ENCODE measurements at places on chromosomes 2 and 18.

- no peak for DNase-seq
Measured at GRCh38 chr18:5943514-5943913, 48.2 kb upstream of the TMEM200C start.

DNA sequence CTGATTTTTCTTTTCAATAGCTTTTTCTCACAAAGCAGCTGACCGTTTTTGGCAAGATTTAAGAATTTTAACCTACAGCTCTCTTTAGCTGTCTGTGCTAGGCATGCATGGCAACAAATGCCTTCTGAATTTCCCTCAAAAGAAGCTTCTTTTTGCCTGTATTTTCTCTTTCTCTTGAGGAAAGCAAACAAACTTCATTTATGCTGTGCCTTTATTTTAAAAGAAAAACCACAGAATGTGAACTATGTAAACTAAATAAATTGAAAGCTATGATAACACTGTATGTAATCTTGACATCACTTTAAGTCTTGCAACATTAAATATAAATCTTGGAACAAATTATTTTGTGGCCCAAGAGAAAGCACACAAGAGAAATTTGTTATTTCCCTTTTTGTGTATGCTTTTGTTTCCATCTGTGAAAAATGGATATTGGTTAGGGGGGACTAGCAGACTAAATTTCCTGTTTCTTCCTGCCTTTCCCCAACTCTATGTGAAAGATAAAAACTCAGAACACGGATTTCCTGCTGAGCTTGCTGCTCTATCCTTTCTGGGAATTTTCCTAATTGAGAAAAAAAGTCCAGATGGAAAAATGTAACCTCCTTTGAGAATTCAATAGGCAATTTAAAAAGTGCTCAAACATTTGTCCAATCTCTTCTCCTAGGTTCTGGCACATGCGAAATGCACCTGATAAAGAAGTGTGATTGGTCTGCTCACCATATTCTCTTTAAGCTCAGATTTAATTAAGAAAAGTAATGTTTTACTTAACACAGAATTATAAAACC lies 20.9 kb upstream of the TFPI start:
- DNase-seq = no peak

GRCh38 chr2:218319813-218320365 lies 27.6 kb upstream of the TMBIM1 start:
- no peak for DNase-seq

DNA sequence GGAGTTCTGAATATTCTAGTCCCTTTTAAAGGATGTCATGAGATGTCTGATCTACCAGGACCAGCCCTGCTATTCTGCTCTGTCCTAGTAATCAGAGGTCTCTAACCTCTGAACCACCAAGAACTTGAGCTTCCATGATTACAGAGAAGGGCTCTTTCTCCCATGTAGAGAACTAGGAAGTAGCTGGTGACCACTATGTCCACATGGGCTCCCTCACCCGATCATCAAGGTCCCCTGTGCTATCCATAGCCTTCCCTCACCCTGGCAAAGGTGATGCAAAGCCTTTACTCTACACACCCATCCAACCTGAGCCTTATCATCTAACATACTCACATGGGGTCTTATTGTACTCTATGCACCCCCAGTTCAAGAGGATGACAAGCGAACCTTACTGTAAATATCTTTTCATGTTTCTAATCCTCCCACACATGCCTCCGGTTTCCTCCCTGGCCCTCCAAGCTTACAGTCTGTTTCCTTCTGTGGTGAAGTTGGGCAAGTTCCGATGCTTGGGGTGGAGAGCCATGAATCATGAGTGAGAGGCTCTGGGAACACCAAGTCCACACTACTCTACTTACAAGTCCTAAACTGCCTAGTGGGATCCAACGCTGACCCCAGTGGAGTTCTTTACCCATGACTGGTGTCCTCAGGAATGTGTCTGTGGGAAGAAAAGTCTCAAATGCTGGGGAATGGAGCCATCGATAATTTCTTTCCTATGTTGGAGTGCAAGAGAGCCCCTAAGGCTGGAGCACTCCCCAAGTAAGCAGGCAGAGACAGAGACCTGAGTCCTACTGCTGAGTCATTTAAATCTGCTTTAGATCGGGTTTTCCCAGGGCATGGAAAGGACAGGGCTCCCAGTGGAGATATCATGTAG lies 73.3 kb upstream of the KLF7 start:
- DNase-seq = peak; percentile 90

GRCh38 chr2:99881901-99882591 lies 260.3 kb downstream of the AFF3 start:
- no peak for DNase-seq

DNA sequence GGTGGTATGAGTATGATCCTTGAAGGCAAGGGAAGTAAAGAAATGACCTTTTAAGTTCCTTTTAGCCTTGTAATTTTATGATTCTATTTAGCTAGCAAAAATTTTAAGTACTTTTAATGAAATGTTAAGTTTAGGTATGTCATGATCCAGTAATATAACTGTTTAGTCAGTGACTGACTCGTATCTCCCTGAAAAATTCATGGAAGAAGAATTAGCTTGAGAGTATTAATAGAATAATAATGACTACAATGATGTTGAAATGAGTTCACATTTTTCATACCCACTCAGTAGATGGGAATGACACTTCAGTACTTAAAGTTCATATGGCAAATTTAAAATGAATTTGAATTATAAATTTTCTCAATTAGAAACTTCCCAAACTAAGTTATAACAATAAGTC lies 14.6 kb downstream of the RAB3GAP1 start:
- no peak for DNase-seq

DNA sequence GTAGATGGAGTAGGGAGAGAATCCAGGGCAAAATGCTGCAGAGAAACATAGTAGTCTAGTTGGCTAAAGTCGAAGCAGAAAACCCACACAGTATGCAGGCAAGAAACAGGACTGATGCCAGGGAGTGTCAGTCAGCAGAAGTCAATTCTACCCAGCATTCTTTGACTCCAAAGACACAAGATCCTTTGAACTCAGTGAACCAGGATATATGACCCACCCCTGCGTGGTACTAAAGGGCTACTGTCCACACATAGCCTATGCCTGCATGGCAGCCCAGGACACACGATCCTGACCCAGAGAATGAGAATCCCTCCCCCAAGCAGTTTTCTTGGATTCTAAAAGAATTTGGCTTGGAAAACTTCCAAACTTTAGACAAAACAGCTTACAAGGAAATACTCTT lies 42.5 kb downstream of the ALK start:
- DNase-seq = no peak

- no peak for DNase-seq
Measured at GRCh38 chr2:59886759-59887158, 666.7 kb downstream of the BCL11A start.

DNA sequence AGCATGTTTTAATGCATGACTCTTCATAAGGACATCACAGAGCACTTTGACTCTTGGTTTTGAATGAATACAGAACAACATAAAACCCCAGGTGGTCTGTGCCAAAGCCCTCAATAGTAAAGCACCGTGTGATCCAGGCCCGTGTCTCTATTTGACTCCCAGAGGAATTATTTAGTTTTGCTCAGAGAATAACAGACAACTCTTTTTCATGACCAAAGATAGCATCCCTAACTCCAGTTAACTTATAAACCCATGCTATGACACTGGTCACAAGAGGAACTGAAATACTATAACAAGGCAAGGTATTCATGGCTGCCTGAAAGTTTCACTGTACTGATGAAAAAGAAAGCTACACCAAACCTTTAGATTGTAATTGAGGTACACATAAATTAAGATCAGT lies 128.4 kb downstream of the IKZF2 start:
- no peak for DNase-seq

- DNase-seq = no peak
Measured at GRCh38 chr2:72096181-72096580, 51.5 kb downstream of the CYP26B1 start.

DNA sequence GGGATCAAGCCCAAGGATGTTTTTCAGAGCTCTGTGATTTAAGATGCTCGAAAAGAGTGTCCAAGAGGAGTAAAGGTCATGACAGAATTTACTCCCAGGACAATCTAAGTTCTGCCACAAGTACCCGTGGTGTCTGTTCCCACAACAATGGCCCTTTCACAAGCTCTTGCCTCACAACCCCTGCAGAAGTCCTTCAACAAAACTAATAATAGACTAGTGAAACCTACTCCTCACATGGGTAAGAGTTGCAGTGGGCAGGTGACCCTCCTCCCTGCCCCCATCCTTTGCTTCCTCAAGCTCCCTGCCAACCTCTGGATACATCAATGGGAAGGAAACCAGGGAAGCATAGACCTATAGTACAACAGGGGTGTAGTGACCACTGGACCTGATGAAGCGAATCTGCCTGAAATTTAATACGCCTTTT lies 34.9 kb downstream of the PTCD3 start:
- DNase-seq = no peak

Measured in smooth muscle cell of the brain vasculature (primary cell).